ENCODE measurements at places on chromosomes 5 and 9. TPM values are rescaled to one million over a fixed set of nuclear protein-coding genes. Genes with fewer than 3 reads are reported as not detected.
A peak's percentile ranks its signal among the peaks of the same experiment; 100 is the strongest.

Gene TSSK1B
- 0.05 TPM for polyA plus RNA-seq

Gene SLC6A19
- not detected for polyA plus RNA-seq

Gene KCNN2
- not detected for polyA plus RNA-seq

Gene ENC1
- 23.9 TPM for polyA plus RNA-seq

Gene BHMT2
- not detected for polyA plus RNA-seq

Gene SPATA6L
- polyA plus RNA-seq = 0.44 TPM

Gene HEMGN
- polyA plus RNA-seq = not detected

Gene CTXN3
- polyA plus RNA-seq = not detected

Gene LHFPL2
- polyA plus RNA-seq = 8.6 TPM

Gene MSMP
- 1.2 TPM for polyA plus RNA-seq

Gene PCDHGB1
- polyA plus RNA-seq = 0.77 TPM

Gene IQGAP2
- polyA plus RNA-seq = 2.6 TPM

Gene MCTP1
- polyA plus RNA-seq = 0.62 TPM

Gene MARCOL
- not detected for polyA plus RNA-seq

Gene LCN9
- polyA plus RNA-seq = not detected

Gene IL9
- not detected for polyA plus RNA-seq

DNA sequence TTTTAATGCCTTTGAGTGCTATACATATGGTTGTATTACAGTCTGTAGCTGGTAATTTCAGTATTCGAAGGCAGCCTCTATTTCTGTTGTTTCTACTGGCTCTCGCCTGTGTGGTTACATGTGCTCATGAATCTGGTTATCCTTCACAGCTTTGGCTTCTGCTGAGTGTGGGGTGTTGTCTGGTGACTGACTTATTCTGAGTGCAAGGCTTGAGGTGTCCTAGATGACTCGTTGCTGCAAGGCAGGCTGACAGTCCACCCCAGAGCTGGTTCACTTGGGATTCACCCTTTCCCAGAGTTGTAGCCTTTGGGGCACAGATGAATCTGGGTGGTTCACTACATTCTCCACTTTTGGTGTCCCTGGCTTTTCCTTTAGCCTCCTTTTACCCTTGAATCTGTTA, 41.4 kb downstream of the PDE8B start:
- DNase-seq = no peak

DNA sequence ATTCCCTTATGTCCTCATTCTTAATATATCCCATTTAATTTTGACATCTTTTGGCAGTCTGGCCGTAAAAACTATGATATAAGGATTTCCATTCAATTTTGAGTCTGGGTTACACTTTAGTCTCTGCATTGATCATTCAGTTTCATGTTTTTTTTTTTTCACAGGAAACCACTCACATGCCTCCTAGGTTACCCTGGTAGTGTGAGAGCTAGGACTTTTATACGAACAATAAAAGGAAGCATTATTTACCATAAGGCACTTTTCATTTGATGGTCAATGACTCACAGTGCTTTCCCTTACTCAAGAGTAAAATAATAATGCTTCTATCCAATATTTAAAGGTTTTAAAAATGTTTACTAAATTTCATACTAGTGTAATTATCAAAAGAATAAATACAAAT, 16.4 kb upstream of the DMAC1 start:
- no peak for DNase-seq

GRCh38 chr5:107011605-107012004, 659.1 kb downstream of the EFNA5 start:
- DNase-seq = no peak

GRCh38 chr5:130708754-130709153, 456.3 kb downstream of the HINT1 start:
- no peak for DNase-seq

- DNase-seq = peak; percentile 64
Measured at GRCh38 chr5:62093976-62094375, 212.0 kb upstream of the KIF2A start.

DNA sequence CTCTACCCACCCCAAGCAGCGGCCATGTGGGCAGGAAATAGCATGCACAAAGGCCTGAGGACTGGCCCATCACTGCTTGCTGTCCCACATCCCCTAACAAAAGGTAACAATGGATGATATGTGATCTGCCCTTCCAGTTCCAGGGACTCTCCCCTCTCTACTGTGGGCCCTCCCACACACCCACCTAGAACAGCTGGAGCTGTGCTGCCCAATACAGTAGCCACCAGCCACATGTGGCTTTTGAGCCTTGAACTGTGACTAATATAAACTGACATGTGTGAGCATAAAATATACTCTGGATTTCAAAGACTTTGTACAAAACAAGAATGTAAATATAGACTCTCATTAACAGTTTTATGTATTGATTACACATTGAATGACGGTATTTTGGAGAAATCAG, 78.1 kb downstream of the C5orf15 start:
- no peak for DNase-seq

DNA sequence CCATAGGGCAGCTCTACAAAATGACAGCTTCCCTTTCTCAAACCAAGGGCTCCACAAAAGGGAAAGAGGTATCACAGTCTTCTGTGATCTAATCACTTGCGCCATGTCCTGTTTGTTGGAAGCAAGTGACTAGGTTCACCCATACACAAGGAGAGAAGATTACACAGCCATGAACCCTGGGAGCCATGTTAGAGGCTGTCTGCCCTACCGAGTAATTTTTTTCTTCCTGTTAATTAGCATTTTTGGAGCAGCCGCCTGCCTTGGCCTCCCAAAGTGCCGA, 33.2 kb upstream of the GOLPH3 start:
- no peak for DNase-seq

DNA sequence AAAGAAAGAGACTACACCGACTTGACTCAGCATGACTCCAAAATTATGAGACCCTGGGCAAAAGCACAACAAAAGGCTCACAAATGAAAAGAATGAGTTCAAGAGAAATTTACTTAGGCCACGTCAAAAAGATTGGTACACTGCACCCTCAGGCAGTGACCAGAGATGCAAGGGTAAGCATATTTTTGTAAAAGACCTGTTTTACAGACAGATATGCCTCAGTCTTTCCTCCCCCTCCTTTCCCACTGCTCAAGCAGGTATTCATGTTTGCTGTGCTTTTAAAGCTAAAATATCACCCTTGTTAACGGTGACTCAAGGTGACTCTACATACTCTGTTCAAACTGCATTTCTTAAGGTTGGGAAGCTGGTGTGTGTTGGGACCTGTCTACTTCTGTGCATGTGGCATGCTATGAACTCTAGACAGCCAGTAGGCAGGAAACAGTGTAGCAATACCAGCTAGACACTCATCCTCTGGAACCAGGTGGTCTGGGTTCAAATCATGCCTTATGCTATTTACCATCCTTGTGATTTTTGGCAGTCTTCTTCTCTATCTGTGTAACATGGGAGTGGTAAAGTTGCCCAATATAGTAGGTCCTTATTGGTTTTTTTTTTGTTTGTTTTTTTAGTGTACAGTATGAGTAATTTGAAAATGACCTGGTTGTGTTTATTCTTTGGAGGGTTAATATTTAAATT, 98.7 kb downstream of the TLE4 start:
- no peak for DNase-seq

DNA sequence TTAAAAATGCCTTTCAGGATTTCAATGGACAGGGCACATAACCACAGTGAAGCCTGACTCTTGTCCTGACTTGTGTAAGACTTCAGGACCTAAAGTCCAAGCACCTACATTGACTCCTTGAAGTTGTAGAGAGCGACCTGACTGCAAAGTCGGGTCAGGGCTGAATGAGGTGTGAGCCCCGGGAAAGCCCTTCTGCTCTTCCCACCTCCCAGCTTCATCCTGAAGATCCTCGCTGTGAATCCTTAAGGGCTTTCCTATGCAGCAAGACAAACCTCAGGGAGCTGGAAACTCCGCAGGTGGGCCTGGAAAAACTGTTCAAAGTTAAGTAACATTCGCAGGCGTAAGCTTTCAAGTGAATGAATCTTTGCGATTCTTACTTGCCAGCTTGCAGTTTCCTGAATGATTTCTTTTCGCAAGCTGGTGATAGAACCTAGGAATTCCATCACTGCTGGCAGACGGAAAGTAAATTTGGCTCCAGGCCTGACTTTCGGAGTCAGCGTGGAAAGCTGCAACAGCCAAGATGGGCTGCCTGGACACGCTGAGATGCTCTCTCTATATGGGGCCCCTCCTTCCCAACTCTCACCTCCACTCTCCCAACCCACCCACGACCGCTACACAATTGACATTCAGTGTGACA, 10.9 kb downstream of the SEMA5A start:
- no peak for DNase-seq

GRCh38 chr5:21810737-21811316, 1042.3 kb downstream of the CDH12 start:
- DNase-seq = no peak

- no peak for DNase-seq
Measured at GRCh38 chr5:137155261-137156000, 343.7 kb downstream of the SPOCK1 start.

GRCh38 chr5:55903121-55903701, 52.1 kb downstream of the IL31RA start:
- no peak for DNase-seq

GRCh38 chr5:135501965-135502364, 33.8 kb downstream of the NEUROG1 start:
- DNase-seq = no peak

GRCh38 chr9:72600671-72601070, 79.3 kb downstream of the TMC1 start:
- no peak for DNase-seq

DNA sequence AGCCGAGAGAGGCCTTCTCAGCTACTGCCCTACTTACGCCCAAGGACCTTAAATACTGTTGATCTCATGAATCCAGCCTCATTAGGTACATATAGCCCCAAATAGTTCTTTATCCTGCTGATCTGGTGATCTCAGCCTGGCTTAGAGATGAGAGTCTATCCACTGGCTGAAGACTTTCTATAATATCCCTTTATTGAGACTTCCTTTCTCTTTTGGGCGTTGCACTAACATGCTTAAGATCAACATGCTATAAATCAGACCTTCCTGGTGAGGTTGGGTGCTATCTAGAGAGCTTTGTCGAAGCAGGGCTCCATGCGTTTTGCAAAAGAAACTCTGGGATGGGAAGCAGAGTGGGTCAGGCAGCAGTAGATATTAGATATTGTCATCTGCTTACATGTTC, 44.0 kb upstream of the AGXT2 start:
- no peak for DNase-seq

- DNase-seq = no peak
Measured at GRCh38 chr5:76863001-76863400, 13.2 kb downstream of the S100Z start.

- DNase-seq = no peak
Measured at GRCh38 chr5:16464664-16465543, 696 bp downstream of the ZNF622 start.

- no peak for DNase-seq
Measured at GRCh38 chr5:10586555-10586954, 22.7 kb downstream of the ANKRD33B start.

- no peak for DNase-seq
Measured at GRCh38 chr5:36605241-36605640, 1.2 kb upstream of the SLC1A3 start.

DNA sequence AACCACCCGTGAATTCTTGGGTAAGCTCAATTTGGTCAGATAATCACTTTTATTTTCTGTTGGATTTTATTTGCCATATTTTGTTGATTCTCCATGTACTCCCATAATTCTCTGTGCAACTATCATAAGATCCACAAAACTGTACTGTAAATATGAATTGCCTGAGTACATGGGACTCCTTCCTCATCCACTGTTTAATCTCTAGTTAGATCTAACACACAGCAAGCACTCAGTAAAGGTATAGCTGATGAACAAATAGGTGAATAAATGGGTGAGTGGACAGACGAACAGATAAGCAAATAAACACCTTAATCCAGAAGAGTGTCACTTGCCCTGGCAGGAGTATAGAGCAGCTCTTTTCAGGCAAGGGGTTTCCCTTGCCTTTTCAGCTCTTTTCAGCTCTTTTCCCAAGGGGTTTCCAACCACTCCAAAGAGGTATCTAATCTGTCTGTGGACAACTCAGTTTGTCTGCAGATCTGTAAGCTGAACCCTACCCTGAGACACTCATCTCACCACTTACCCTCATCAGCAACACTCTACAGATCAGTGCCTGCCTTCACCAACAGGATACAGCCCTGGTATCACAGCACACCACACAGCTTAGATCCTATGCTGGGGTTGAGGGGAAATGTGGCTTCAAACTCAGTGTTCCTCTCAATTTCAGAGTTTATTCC, 51.2 kb downstream of the SIL1 start:
- no peak for DNase-seq

- DNase-seq = no peak
Measured at GRCh38 chr5:166596043-166596442, 1695.4 kb upstream of the WWC1 start.

DNA sequence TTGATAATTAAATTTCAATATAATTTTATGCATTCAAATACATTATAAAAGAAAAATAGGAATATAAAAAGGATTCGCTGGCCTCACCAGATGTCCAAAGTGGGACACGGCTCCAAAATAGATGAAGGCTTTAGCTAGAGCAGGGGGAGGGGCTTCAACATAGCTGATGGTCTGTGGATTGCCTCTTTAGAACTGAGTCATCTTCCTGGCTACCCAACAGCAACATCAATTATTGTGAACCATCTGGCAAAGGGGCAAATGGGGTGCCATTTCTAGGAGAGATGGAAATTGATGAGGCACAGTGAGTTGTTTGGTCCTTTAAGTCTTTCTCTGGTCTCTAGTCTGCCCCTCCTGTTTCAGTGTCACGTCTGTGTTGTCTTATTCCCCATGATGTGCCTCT, 44.2 kb upstream of the CD180 start:
- DNase-seq = no peak

DNA sequence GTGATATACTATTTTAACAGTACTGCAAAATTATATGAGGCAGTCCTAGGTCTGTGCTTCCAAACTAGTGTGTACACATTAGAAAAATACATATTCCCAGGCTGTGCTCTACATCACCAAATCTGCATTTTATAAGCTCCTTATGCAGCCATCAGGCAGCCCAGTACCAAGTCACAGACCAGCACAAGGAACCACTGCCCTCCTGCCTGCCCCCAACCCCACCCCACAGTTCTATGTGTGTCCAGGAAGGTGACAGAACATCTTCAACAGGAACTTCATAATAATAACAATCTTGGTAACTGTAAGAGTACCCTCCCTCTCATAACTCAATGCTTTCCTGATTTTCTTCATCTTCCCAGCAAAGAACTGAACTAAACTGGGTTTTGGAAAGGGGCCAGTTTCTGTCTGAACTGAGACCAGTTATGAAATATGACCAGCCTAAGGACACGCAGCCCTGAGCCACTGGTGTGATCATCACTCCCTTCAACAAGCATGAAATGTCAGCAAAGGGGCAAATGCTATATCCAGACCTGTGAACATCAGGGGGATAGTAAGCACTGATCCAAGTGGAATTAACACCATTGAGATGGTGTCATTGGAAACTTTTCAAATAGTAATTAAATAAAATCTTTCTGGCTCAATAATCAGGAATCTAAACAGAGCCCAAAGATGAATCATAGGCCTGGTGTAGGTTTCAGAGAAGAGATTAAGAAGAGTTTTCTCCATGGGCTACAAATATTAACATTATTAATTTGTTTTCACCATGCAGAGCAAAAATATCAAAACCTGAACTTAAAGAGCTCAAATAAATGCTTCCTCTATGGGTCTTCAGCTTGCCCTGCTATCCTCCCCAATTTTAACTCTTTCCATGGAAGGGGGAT, 82.1 kb downstream of the DPYSL3 start:
- no peak for DNase-seq
